ENCODE measurements at places on chromosomes 12 and 14.

DNA sequence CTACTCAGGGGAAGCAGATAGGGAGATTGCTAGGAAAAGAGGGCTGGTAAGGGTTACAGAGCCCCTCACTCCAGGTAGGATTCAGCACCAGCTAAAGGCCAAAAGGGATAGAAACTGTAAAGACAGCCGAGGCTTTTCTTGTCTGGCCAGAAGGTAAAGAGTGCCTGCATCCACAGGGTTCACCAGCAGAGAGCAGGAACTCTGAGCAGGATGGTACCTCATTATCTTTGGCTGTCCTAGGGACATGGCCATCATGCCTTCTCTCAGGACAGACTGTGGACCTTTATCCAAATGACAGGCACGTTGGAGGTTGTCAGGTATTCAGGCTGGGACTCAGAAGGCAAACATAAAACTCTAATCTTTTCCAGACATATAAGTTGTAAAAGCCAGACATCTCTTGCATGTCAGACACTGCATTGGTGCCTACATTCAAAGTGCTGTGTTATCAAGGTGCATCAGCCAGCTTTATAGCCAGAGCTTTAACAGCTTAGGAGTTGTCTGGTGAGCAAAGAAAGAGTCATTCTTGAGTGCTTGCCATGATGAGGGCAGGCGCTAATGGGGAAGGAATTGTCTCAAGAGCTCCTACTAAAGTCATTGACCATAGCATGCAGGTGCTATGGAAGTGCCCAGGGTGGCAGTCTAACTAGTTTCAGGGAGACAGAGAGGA, 89.5 kb downstream of the PELI2 start:
- DNase-seq, result no peak

DNA sequence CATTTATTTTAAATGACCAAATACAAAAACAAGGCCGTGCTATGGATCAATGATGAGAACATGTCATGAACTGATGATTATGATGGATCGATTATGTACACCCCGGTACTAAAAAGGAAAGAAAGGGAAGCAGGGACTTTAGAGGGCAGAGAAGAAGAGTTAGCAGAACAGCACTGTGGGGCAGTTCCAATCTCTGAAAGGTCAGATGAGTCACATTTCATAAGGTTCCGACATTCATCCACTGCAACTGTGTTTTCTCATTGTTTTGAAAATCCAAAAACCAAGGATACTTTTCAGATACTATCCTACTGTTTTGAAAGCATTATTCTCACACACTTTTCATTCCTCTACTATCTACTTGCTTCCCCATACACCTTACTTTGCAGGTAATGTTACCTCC, 169.3 kb downstream of the STXBP6 start:
- DNase-seq, result no peak

DNA sequence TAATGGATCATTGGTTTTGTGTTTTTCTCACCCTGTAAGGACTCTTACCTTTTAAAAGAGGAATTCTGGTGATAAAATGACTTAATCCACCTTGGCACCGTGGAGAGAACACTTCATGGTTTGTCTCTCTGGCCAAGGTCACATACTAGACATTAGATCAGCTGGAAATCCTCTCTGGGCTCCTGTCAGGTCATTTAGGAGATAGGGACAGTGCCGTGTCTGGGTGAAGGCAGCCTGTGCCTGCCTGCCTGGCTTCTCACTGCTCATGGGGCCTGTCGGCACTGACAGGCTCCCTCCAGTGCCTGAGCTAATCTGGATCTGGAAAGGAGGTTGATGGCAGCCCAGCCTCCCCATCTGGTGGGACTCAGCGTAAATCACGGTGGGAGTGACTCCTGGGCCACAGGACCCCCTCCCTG, 5.7 kb downstream of the CRADD start:
- no peak for DNase-seq

DNA sequence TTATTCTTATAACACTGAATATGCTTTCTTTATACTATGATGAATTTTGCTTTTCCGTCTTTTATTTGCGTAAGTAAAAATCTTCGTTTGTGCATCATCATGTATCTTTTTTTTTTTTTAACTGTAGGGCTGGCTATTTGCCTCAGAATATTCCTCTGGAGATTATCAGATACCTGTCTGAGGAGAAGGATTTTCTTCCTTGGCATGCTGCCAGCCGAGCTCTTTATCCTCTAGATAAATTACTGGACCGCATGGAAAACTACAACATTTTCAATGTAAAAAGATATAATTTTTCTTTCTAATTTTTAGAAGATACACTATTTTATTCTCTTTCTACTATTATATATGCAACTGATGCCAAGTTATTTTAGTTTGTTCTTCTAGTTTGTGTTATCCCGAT, 346.6 kb downstream of the TRHDE start:
- DNase-seq, result no peak

DNA sequence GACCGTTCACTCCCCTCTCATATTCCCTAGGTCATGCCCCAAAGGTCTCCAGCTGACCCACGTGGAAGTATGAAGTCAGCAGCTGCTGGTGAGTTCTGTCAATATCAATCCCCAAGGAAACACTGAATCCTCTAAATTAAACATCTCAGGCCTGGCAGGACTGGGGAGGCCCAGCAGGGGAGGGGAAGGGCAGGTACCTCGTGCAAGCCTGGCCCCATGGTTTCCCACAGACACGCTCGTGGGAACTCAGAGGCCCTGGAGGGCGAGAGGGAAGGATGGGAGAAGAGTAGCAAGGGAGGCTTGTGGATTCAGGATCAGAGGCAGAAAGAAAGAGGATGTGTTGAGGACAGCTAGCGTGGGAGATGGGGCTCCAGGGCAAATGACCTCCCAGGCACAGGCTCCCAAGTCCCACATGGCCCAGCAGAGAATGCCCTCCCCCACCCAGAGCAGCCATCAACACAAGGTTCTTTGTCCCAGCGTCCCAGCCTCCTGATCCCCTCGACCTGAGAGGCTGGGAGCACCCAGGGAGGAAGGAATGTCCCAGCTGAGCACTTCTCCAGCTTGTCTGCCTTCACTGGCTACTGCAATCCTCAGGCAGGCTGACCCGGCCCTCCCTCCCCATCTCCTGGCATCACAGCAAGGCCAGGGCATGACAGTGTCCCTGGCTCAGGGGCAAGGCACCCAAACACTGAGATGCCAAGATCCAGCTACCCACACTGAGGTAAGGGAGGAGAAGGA, 20.1 kb upstream of the RPLP0 start:
- no peak for DNase-seq

GRCh38 chr12:26768611-26769603, 64.1 kb downstream of the ITPR2 start:
- DNase-seq, result no peak

All from activated CD4-positive, alpha-beta T cell treated with anti-CD3 and anti-CD28 coated beads, Interleukin-2, amount 50 U/mL, for 48 hours (primary cell).